Hepatocyte (in vitro differentiated cells): ENCODE measurements at places on chromosomes 13 and 19. TPM values are rescaled to one million over a fixed set of nuclear protein-coding genes. Genes with fewer than 3 reads are reported as not detected.

DNA sequence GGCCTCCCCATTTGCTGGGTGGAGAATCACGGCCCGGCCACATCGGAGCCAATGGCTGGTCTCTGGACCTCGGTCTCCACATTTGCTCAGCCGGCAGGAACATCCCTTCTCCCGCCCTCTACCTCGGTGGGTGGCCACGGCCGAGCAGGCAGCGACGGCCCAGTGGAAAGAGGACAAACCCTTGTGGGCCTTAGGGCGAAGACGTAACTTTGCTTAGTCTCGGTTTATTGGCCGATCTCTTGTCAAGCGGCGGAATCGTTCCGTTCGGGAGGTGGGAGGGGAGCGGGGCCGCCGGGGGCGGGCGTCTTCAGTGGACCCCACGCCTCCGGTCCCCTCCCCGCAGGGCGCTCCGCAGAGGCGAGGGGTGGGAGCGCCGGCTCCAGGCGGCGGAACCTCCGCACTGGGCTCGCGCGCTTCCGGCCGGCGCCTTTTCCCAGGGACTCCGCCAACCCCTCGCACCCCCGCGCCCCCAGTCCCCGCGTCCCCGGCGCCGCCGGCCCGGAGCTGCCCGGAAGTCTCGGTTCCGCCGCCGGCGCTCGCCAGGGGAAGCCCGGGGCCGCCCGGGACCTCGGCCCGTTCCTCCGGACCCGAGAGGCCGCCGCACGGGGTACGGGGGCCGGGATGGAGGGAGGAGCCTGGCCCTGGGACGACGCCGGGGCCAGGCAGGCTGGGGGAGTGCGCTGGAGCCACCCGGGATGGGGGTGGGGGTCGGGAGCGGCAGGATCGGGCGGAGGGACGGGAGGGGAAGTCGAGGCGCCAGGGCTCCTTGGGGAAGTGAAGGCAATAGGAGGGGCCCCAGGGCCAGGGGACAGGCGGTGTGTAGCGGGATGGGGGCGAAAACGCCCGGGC is at the start of gene ZNF580:
TSS of gene ZNF580 (plus strand) at position 426 of the 849 bp plus-strand sequence. CDS start 1,507 bp downstream, outside the sequence.
- peak within 1 kb of the TSS; percentile 99 for H3K4me3 ChIP-seq
- no peaks in the 10 kb centered on the region for H3K36me3 ChIP-seq
- H3K27ac ChIP-seq = peak within 1 kb of the TSS; percentile 98
- DNase-seq = peak; percentile 83

GRCh38 chr13:73223372-73223781 is 164.6 kb downstream of the KLF5 start:
- DNase-seq = no peak
- peak overlapping the region; percentile 55 for H3K27ac ChIP-seq
- H3K4me3 ChIP-seq = no peak overlapping the region
- H3K36me3 ChIP-seq = no peaks in the 10 kb centered on the region
- H3K4me1 ChIP-seq = peaks cover 14% of the 10 kb centered on the region
- no peaks in the 10 kb centered on the region for H3K27me3 ChIP-seq

GRCh38 chr19:12782424-12783290 is 7.3 kb upstream of the HOOK2 start:
- H3K4me1 ChIP-seq = peaks cover 67% of the 10 kb centered on the region
- H3K27ac ChIP-seq = peak overlapping the region; percentile 99
- H3K27me3 ChIP-seq = no peaks in the 10 kb centered on the region
- DNase-seq = peak; percentile 89
- H3K4me3 ChIP-seq = peak overlapping the region; percentile 41

DNA sequence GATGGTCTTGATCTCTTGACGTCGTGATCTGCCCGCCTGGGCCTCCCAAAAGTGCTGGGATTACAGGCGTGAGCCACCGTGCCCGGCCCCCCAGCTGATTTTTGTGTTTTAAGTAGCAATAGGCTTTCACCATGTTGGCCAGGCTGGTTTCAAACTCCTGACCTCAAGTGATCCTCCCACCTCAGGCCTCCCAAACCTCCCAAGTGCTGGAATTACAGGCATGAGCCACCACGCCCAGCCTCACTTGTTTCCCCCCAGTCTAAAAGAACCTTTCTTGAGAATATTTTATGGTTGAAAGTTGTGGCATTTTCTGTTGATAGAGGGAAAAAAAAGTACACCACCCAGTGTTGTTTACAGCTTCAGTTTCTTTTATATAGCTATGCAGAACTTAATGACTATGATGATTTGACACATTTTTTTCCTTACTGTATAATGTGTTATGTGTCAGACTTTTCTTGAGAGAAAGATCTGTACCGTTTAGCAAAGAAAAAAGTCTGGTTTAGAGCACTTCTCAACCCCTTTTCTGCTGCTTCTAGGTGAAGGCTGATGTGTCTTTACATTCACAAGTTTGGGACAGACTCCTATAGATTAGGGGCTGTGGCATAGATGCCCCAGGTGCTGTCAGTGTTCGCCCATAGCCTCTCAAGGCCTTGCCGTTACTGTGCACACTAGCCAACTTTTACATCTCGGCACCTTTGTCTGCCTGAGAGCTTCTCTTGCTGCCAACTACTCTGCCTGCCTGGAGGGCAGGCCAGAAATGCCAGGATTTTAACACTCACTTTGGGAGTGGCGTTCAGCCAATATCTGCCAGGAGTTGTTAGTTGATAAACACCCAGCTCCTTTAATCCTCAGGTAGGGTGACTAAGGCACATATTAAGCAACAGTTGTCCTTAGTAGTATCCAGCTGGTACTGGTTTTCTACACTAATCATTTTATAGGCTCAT is 33.0 kb downstream of the KCTD4 start:
- peaks cover 3% of the 10 kb centered on the region for H3K4me1 ChIP-seq
- H3K27ac ChIP-seq = peak overlapping the region; percentile 61
- no peaks in the 10 kb centered on the region for H3K27me3 ChIP-seq
- DNase-seq = peak; percentile 38

GRCh38 chr13:43883631-43884030 is 3.9 kb downstream of the LACC1 start:
- H3K27ac ChIP-seq = no peak overlapping the region
- no peak overlapping the region for H3K4me3 ChIP-seq
- H3K27me3 ChIP-seq = no peaks in the 10 kb centered on the region
- no peaks in the 10 kb centered on the region for H3K36me3 ChIP-seq
- no peak for DNase-seq

DNA sequence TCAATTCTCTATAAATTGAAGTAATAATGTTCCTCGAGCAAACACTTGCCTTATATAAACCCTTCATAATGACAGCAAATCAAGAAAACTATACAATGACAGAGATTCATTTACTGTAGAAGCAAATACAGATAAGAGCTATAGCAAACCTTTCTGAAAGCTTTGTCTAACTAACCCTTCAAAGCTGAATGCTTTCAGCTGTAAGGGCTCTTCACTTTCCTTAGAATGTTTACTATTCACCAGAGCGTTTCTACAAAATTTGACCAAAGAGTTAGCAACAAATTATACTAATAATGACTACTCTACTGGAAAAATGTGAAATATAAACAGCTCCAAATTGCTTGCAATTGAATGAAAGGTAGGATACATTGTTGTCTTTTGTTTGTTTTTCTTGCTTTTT is 218.1 kb downstream of the SLITRK5 start:
- H3K4me1 ChIP-seq = no peaks in the 10 kb centered on the region
- no peak for DNase-seq
- H3K27me3 ChIP-seq = no peaks in the 10 kb centered on the region
- no peak overlapping the region for H3K4me3 ChIP-seq

DNA sequence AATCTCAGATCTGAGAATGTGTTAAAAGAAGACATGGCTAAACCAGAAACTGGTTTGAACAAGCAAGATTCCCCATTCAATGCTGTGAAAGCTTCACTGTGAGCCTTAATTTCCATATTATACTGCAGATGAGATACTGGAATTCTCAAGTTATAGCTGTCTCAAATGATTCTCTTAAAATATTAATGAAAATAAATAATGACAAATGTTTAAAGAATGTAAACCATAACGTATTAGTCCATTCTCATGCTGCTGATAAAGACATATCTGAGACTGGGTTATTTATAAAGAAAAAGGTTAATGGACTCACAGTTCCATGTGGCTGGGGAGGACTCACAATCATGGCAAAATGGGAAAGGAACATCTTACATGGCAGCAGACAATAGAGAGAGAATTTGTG is 667.8 kb downstream of the SLITRK1 start:
- no peaks in the 10 kb centered on the region for H3K36me3 ChIP-seq

- H3K4me3 ChIP-seq = no peak overlapping the region
- no peak overlapping the region for H3K27ac ChIP-seq
- H3K4me1 ChIP-seq = no peaks in the 10 kb centered on the region
- no peaks in the 10 kb centered on the region for H3K27me3 ChIP-seq
- DNase-seq = peak; percentile 81
- H3K36me3 ChIP-seq = no peaks in the 10 kb centered on the region
Observed at GRCh38 chr19:32976223-32976805, 4.3 kb downstream of the FAAP24 start.

DNA sequence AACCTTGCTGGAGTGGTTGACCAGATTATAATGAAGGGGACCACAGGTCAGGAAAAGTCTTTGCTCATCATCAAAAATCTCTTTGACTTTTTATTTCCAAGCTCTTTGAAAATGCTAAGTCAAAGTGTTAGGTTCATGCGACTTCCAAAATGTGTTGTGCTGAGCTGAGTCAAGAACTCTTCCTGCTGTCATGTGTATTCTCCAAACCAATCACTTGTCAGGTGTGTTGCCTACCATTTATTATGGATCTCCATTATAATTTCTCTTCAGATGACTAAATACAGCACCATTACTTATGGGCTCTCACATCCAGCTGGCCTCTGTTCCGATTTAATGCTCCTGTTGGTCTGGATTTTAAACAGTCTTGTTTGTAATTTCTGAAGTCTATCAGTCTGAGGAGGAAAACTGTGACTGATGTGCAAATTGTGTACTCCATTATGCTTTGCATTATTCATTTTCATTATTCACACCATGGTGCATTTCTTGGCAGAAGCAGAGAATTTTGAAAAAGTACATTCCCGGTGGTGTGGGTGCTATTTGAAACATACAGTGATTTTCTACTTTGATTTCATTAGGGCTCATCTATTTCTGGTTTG is 562.5 kb downstream of the LMO7 start:
- H3K27me3 ChIP-seq = no peaks in the 10 kb centered on the region
- H3K36me3 ChIP-seq = no peaks in the 10 kb centered on the region
- H3K27ac ChIP-seq = no peak overlapping the region
- no peaks in the 10 kb centered on the region for H3K4me1 ChIP-seq

- H3K27ac ChIP-seq = no peak overlapping the region
- DNase-seq = no peak
- H3K36me3 ChIP-seq = no peaks in the 10 kb centered on the region
- no peaks in the 10 kb centered on the region for H3K4me1 ChIP-seq
Observed at GRCh38 chr13:20351281-20352022, 119.3 kb upstream of the GJB6 start.

DNA sequence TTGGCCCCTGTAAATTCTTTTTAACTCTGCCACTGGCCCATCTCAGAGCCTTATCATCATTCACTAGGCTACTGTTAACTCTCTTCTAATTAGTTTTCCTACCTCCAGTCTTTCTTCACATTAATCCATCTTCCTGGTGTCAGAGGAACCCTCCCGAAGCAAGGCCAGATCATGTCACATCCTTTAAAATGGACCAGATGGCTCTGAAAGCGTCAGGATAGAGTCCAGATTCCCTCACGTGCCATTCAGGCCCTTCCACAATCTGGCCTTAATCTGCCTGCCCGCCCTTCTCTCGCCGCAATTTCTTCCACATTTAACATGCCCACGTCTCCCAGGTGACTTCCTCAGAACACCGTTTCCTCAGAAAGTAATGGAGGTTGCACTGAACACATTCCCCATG is 86.5 kb downstream of the RFC3 start:
- no peak overlapping the region for H3K27ac ChIP-seq
- H3K36me3 ChIP-seq = no peaks in the 10 kb centered on the region
- H3K4me3 ChIP-seq = no peak overlapping the region
- DNase-seq = no peak

DNA sequence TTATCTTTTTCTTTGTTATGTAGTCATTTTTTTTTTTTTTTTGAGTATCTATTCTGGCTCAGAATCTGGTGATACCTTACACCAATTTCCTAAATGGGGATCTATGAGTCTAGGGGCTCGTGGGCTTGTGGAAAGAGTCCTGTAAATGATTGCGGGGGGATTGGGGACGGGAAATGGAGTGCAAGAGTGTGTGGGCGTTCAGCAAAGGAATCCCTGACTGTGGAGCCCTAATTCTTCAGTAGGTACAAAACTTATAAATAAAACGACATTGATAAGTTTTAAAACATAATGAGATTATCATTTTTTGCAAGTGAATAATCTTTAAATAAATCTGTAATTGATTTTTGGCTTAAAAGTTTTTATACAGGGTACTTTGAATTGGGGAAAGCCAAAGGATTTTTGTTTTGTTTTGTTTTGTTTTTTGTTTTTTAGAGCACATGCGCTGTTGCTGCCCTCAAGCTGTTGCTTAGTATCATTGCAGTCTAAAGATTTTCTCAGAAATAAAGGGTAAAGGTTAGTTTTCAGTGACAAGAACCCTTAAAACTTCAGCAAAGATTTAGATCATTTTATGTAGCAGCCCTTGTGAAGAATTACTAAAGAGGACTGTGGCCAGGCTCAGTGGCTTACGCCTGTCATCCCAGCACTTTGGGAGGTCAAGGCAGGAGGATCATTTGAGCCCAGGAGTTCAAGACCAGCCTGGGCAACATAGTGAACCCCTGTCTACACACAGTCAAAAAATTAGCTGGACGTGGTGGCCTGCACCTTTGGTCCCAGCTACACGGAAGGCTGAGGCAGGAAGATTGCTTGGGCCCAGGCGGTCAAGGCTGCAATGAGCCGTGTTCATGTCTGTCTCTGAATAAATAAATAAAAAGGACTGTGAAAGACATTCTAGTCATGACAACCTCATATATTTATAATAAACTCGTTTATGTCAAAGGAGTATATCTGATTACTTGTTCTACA is 1.7 kb downstream of the ERCC5 start:
- peak overlapping the region; percentile 75 for H3K4me3 ChIP-seq
- no peaks in the 10 kb centered on the region for H3K27me3 ChIP-seq
- H3K27ac ChIP-seq = peak overlapping the region; percentile 97

GRCh38 chr13:50730496-50731351 is 112.8 kb downstream of the DLEU7 start:
- no peaks in the 10 kb centered on the region for H3K36me3 ChIP-seq
- no peak for DNase-seq
- no peak overlapping the region for H3K27ac ChIP-seq

SMAD9 gene
- polyA plus RNA-seq = 3.2 and 4.1 TPM in 2 replicates

OLFM2 gene
- 36.5 and 37.0 TPM in 2 replicates for polyA plus RNA-seq

NLRP13 gene
- not detected in 2 replicates for polyA plus RNA-seq

PSG6 gene
- polyA plus RNA-seq = not detected in 2 replicates

RB1 gene
- polyA plus RNA-seq = 17.5 and 18.2 TPM in 2 replicates
